NCI-H526 (cell line): ENCODE measurements at places on chromosomes 11 and 22.

DNA sequence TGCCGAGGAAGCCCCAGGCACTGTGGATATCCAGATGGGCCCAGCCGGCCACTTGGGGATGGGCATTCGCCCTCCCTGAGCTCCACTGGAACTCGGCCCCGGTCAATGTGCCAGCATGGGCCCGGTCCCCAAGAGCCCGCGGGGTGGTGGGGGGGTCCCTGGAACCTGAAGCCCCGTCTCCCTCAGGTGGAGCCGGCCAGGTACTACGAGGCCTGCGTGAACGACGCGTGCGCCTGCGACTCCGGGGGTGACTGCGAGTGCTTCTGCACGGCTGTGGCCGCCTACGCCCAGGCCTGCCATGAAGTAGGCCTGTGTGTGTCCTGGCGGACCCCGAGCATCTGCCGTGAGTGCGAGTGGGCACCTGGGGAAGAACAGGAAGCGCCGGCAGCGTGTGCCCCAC lies 21.2 kb downstream of the MUC5AC start:
- no peak for DNase-seq

DNA sequence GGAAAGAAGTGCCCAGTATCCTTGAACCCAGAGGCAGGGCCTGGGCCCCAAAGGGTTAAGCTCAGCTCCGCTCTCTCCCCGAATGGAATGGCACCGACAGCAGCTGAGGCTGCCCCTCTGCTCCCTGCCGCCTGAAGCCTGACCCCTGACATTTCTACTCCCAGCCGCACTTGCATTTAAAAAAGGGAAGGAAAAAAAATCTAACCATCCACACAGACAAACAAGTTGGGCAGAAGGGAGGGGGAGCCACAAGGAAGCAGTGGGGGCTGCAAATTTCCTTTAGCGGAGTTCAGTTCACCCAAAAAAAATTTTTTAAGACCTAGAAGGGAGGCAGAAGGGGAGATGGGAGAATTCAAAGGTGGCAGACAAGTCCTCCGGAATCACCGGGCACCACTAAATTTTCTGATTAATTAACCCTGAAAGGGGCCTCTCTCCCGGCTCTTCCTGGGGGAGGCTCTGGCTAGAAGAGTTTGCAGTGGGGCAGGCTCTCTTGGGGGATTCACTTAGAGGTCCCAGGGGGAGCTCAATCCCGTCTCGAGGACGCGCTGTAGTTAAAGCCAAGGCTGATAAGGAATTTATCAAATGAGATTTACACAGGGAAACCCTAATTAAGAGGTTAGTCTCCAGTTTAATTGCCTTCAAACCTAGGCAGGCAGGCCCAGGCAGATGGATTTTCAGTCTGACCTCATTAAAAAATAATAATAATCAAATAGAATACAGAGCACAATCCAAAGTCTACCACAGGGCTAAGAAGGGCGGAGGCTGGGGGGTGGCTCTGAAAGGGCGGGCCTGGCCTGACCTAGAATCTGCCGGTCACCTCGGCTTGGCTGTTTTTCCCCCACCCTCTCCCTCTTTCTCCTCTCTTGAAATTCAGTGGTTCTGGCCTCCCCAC lies 25.6 kb downstream of the MN1 start:
- DNase-seq: no peak

DNA sequence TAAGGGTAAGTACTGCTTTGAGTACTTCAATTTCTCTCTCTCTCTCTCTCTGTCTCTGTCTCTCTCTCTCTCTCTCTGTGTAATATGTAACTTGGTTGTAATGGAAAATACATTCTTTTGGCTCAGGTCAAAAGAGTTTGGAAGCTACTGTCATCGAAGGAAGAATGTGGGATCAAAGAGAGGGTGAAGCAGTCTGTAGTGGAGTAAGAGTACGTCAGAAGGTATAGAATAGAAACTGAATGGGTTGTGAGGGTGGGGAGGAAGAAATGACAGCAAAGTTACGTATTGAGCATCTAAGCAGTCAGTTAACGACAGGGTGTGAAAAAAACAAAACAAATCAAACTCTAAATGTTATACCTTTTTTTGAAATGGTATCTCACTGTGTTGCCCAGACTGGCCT lies 10.0 kb downstream of the NCAM1 start:
- DNase-seq: no peak

GRCh38 chr11:24351179-24351578 lies 145.7 kb upstream of the LUZP2 start:
- DNase-seq: no peak

DNA sequence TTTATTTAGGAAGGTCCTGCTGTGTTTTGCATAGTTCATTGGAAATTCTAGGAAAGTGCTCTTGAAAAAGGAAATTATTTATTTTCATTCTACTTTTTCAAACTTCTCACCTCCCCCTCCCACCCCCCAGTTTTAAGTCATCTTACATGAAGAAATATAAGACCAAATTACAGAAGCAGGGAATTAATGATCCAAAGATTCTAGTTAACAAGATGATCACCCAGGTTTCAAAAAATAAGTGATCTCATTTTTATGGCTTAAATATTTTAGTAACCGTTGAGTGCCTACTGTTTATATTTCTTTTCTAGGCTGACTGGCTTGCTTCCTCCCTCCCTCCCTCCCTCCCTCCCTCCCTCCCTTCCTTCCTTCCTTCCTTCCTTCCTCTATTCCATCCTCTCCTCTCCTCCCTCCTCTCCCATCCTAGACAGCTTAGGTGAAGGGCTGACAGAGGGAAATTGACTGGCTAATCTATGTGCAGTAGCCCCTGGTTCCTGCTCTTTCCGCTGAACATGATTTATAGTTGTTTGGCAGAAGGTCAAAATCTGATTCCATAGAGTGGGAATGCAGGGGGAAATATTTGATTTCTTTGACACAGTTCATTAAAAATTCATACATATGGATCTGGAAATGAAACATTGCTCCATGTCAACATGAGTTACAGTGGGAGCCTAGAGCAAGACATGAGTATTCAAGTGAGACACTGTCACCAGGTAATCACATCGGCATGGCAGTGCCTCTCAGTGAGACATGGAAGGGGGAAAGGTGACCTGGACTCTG lies 123.4 kb downstream of the COMMD9 start:
- no peak for DNase-seq

DNA sequence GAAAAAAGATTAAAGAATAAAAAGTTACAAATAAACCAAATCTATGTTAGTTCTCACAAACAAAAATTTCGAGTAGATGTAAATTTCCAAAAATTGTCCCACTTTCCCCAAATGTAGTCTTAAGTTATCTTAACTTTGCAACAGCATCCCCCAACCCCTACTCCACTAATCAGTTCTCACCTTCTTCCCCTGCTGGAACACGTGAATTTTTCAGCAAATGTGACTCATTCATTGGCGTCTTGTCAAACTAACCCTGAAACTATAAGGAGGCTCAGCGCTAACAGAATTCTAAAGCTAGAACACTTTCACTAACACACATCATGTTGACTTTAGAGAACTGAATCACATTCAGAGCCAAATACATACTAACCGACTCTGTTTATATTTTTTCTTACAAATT lies 46.1 kb downstream of the PHF21A start:
- DNase-seq: no peak

GRCh38 chr11:107783121-107783520 lies 71.3 kb upstream of the SLN start:
- DNase-seq: no peak

GRCh38 chr22:43126501-43127165 lies 16.1 kb downstream of the BIK start:
- DNase-seq: no peak

DNA sequence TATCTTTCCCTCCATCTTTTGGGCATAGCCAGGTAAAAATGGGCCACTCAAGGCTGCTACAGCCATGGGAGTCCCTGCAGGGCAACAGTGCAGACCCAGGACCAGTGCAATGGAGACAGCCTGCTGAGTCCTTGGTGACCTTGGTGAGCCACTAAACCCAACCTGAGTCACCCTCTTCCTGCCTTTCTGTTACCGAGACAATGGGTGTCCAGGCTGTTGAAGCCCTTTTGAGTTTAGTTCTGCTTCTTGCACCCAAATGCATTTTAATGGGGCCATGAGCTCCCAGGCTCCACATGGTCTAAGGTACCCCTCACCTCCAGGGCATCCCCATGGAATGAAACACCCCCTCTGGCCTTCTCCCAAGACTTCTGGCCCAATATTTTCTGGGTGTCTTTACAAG lies 874 bp upstream of the PLAAT4 start:
- DNase-seq: no peak

DNA sequence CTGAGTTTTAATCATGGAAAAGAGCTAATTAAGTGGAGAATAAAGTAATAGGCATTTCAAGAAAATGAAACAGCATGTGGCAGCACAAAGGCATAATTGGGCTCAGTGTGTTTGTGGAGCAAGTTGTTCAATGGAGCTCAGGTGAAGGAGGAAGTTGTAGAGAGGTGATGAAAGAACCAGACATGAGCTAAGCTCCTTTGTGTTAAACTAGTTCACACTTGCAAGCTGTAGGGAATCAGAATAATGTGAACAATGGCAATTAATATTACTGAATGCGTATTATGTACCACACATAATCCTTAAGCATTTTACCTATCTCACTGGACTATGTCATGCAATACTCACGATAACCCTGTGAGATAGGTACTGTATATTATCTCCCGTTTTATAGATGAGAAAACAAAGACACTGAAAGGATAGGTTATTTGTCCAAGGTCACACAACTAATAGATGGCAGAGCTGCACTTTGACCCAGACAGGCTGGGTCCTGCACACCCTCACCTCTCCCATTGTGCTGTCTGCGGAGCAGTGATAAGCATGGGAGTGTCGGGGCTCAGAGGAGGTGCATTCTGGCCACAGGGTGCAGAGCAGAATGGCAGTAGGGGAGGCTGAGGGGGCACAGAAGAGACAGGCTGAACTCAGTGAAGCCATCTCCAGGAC lies 8.9 kb downstream of the OLFML1 start:
- no peak for DNase-seq

DNA sequence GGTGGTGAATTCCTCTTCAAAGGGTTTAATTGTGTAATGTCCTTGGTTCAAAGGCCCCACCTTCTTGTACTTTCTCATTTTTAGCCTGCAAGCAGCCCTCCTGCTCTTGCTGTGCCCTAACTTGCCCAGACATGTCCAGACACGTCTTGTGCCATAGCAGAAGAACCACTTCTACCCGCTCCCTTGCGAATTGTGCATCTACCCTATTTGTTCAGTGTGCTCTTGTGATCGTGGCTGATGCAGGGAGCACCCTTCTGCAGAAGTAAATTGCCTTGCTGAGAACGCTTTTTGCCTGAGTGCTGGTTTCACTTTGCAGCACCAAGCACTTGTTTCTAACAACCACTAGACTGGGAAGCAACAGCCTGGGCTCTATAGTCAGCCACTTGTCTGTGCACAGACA lies 249.4 kb downstream of the SBF2 start:
- DNase-seq: peak; percentile 31

GRCh38 chr11:44615041-44615755 lies 49.7 kb downstream of the CD82 start:
- no peak for DNase-seq

DNA sequence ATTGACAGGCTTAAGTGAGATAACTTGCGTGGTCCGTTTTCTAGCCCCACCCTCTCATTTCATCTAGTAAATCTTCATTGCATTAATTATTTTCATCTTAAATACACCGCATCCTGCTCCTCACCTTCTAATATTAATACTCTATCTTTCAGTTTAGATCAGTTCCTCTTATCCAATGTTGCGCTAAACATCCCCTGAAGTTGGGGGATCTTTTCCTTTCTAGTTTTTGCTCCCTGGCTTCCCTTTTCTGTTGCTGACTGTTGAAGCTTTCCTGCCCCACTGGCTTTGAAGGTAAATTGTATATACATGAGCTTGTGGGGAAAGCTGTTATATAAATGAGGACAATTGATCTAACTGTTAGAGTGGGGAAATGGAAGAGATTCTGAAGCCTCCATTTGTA lies 7.2 kb downstream of the CAT start:
- no peak for DNase-seq
